ENCODE measurements at places on chromosomes 12 and 14.

DNA sequence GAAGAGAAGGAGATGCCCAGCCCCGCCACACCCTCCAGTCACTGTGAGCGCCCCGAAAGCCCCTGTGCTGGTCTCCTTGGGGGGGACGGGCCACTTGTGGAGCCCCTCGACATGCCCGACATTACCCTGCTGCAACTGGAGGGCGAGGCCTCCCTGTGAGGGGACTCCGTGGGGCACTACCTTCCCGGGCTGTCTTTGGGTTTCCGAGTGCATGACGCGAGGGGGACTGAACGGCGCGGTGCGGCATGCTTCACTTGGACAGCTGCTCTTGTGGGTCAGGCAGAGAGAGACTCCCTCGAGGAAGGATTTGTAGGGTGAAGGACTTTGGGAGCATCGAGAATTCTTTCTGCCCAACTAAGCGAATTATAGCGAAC is 1.1 kb downstream of the CCDC184 start:
- no peak for DNase-seq

- no peak for DNase-seq
Observed at GRCh38 chr14:51576117-51576430, 75.6 kb upstream of the FRMD6 start.

DNA sequence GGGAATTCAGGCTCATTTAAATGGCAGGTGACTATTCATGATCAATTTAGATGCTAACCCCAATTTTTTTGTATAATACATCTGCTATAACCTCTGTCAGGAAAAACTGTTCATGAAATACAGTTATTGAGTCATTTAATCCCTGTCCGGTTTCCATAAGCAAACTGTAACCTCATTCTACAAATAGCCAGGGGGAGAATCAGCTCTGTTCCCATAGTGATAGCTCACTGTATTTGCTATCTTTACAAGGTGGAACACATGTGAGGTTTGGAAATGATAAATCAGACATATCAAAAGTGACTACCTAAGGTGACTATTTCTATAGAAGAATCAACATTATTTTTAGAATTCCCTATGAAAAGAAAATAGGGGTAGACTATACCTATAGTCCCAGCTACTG is 38.6 kb upstream of the VPS33A start:
- DNase-seq: no peak

DNA sequence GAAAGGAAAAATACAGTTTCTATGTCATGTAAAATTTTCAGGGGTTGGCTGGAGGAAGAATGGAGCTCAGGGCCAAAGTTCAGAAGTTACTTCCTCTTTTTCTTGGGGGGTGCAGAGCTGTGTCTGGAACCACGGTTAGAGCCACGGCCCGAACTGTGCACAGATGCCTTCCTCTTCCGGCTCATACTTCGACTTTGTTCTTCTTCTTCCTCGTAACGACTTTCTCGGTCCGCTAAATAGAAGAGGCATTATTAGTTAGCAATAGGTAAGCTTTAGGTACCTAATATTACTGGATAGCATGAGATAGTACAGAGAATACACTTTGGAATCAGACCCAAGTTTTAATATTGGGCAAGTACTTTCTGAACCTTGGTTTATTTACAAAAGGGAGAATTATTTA is 31.2 kb downstream of the SUPT16H start:
- DNase-seq: no peak

Measured in 8988T (cell line).